Central memory CD8-positive, alpha-beta T cell (primary cell): ENCODE measurements at places on chromosomes 7 and 10.

- H3K27me3 ChIP-seq: no peaks in the 10 kb centered on the region
- H3K4me3 ChIP-seq: no peak overlapping the region
- peaks cover 2% of the 10 kb centered on the region for H3K36me3 ChIP-seq
- H3K4me1 ChIP-seq: peaks cover 10% of the 10 kb centered on the region
- DNase-seq: no peak
Measured at GRCh38 chr10:16652154-16652553, 130.5 kb upstream of the C1QL3 start.

DNA sequence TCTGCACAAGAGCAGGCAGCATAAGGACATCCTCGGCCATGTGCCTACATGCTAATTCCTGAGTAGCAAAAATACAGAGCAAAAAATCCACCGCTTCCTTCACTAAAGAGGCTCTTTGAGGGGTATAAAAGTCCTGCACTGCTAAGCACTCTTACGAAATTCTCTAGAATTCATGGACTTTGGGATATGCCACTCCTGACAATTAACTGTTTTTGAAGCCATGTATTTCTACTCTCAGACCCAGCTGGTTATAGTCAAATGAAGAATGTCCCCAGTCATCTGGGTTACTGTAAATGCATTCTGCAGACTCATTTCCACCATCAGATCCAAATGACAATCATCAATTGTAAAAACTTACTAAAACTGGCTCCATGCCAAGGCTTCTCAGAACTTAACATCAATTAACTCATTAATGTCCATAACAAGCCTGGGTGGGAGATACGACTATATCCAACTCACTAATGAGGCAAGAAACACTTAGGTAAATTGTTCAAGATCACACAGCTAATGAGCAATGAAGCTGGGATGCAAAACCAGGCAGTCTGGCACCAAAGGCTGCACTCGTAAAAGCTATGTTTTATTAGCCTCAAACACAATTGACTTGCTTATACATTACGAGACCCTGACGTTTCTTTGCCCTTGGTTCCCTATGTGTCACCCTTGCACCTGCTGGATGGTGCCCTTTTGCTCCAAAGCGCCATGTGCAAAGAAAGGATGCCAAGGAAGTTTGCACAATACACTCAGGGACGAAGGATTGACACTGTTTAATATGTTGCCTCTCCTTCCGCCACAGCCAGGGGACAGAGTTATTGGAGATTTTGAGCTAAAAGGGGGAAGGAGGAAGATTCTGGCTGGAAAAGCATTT, 250.4 kb downstream of the ELMO1 start:
- peaks cover 14% of the 10 kb centered on the region for H3K36me3 ChIP-seq
- DNase-seq: no peak
- H3K4me3 ChIP-seq: no peak overlapping the region
- peaks cover 5% of the 10 kb centered on the region for H3K4me1 ChIP-seq
- H3K27me3 ChIP-seq: no peaks in the 10 kb centered on the region

DNA sequence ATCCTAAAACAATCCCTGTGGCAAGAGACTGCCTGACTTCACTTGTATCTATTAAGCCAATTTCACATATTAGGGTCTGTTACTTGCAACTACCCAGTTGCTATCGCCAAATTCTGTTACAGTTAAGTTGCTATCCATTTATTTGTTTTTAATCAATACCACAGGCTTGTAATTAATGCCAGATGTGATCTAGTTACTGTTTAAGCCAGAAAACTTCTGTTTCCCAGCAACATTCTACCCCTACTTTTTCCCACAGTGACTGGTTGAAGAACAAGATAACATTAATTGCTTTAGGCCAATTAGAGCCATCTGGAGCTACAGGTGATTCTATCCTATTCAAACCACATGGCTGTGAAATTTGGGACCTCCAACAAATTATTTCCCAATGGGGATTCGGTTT, 131.3 kb downstream of the ALOX5 start:
- DNase-seq: no peak
- no peak overlapping the region for H3K4me3 ChIP-seq
- peaks cover 4% of the 10 kb centered on the region for H3K36me3 ChIP-seq
- H3K4me1 ChIP-seq: peaks cover 7% of the 10 kb centered on the region

GRCh38 chr10:96244354-96244753, 27.0 kb downstream of the BLNK start:
- H3K4me1 ChIP-seq: no peaks in the 10 kb centered on the region
- H3K36me3 ChIP-seq: peaks cover 3% of the 10 kb centered on the region
- no peak overlapping the region for H3K4me3 ChIP-seq
- H3K27me3 ChIP-seq: peaks cover 28% of the 10 kb centered on the region

- H3K27ac ChIP-seq: no peak overlapping the region
- no peak overlapping the region for H3K4me3 ChIP-seq
- H3K36me3 ChIP-seq: no peaks in the 10 kb centered on the region
- H3K4me1 ChIP-seq: peaks cover 5% of the 10 kb centered on the region
- no peak for DNase-seq
Measured at GRCh38 chr10:28984431-28984830, 304.4 kb upstream of the LYZL1 start.
